ENCODE measurements at places on chromosomes 4 and X.

- DNase-seq, result no peak
Measured at GRCh38 chr4:51845711-51846110, 2.8 kb downstream of the DCUN1D4 start.

- no peak for DNase-seq
Measured at GRCh38 chrX:130263016-130263415, 5.7 kb downstream of the ZNF280C start.

- no peak for DNase-seq
Measured at GRCh38 chr4:32847461-32847860, 2127.3 kb downstream of the PCDH7 start.

- DNase-seq, result no peak
Measured at GRCh38 chrX:112270991-112271390, 188.4 kb upstream of the TRPC5 start.

- DNase-seq, result no peak
Measured at GRCh38 chr4:107650251-107650650, 69.8 kb downstream of the PAPSS1 start.

GRCh38 chr4:104064646-104065577, 345.1 kb upstream of the TACR3 start:
- DNase-seq, result no peak

DNA sequence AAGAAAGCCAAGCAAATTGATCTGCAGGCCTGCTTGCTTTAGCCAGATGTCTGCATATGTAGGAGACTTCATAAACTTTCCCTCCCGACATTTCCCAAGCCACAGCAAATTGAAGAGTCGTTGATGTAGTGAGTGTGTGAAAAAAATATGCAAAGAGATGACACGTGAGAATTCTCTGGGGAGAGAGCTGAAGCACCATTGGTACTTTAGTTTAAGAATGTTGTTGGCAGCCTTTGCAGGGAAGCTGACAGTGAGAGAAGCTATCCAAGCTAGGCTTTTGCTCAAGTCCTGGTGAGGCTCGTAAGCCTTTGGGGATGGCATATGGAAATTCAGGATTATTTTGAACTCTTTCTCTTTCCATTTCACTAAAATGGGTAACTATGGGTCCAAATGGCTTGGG, 87.5 kb downstream of the GLRA2 start:
- no peak for DNase-seq

DNA sequence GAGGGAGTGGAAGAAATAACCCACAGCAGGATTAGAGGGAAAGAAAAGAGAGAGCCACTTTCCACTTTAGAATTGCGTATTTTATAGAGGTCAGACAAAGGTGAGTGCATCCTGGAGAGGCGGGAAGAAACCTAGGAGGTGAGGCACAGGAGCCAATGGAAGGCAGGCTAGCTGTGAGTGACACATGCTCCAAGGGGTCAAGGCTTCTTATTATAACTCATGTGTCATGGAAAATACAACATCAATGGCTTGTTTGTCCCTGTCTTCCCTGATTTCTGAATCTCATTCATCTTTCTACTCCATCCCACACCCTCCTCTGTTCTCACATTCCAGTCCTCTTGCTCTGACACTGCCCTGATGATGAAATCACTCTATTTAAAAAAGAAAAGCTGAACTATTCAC, 14.4 kb downstream of the ANXA3 start:
- no peak for DNase-seq

DNA sequence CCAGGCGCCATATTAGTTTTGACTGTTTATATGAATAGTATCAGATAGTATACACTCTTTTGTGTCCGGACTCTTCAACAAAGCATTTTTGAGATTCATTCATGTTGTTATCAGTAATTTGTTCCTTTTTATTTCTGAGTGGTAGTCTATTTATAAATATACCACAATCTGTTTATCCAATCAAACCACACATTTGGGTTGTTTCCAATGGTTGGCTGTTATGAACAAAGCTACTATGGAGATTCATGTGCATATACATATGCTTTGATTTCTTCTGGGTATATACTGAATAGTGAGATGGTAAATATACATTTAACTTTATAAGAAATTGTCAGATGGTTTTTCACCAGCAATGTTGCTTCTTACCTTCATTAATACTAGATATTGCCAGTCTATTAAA, 36.8 kb upstream of the TAPT1 start:
- no peak for DNase-seq

- no peak for DNase-seq
Measured at GRCh38 chr4:9933956-9934355, 87.3 kb downstream of the SLC2A9 start.

DNA sequence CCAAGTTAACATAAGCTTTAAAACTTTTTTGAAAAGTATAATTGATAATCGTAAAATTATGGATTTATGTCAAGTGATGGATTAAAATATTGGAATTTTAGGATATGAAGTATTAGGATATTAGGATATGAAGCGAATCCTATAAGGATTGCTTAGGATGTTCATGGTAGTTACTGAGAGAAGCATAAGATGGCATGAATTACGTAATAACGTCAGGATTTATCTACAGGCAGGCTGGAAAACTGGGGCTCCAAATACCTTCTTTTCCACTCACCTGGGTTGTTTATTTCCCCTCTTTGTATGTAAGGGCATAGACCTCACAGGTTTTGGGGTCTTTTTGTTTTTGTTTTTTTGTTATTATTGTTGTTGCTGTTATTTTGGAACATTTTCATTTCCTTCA, 65.2 kb upstream of the TMEM33 start:
- DNase-seq, result no peak

Data from stimulated activated CD4-positive, alpha-beta T cell treated with anti-CD3 and anti-CD28 coated beads, Interleukin-1b, Interleukin-23, amount 100 ng/mL, for 4 hours (primary cell).